HCT116 (cell line): ENCODE measurements at places on chromosomes 2 and 18.

DNA sequence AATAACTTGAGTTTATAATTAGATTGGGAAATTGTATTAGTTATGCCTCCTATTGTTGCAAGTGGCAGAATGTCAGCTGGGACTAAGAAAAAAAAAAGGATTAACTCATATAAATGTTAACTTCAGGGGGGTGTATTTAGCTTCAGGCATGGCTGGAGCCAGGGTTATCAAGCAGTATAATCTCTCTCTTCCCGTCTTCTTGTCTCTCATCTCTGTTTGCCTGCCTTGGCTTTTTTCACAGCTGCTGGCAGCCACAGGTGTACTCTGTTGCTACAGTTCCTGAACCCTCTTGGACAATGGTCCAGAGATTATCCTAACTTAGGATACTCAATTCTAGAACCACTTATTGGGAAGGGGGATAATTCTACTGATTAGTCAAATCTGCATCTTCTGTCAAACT, 370.7 kb upstream of the MEX3C start:
- no peak overlapping the region for H3K27ac ChIP-seq
- no peaks in the 10 kb centered on the region for H3K4me1 ChIP-seq
- no peaks in the 10 kb centered on the region for H3K36me3 ChIP-seq
- no peak for DNase-seq

DNA sequence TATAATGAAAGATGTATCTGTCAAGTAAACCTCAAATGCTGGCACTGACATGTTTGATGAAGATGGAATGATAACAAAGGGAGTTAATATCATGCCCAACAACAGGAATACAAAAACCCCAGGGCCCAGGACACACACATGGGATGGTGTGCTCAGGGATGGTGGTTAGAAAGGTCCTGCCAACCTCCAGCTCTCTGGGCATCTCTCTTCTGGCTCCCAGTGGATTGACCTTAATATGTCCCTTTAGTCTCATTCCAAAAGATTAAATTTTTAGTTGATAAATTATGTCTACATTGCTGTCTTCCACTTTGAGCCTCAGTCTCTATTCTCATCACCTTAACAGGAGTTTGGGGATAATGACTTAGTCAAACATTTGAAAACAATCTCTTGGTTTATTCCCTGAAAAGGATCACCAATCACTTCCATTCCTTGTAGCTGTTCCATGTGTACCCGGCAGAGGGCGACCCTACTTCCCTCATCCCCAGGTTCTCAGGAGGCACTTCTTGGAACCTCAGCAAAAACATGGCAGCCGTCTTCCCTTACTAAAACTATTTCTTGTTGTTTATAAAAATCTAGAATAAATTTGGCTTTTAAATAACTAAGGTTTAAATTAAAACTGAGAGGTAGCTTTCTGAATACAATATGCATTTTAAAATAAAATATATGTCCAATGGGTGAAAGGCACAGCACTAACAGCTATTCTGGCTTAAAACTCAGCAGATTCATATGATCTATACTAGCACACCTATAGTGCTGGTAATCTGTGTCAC, 29.6 kb downstream of the MCEE start:
- no peak overlapping the region for H3K27ac ChIP-seq
- H3K36me3 ChIP-seq: no peaks in the 10 kb centered on the region
- H3K4me1 ChIP-seq: peaks cover 2% of the 10 kb centered on the region; the same call in 1 of the 2 replicates
- no peaks in the 10 kb centered on the region for H3K27me3 ChIP-seq
- DNase-seq: peak; percentile 51

GRCh38 chr2:116517936-116518335, 1296.6 kb upstream of the DDX18 start:
- H3K4me1 ChIP-seq: no peaks in the 10 kb centered on the region
- H3K27ac ChIP-seq: no peak overlapping the region
- no peak overlapping the region for H3K4me3 ChIP-seq
- DNase-seq: no peak
- no peaks in the 10 kb centered on the region for H3K36me3 ChIP-seq

DNA sequence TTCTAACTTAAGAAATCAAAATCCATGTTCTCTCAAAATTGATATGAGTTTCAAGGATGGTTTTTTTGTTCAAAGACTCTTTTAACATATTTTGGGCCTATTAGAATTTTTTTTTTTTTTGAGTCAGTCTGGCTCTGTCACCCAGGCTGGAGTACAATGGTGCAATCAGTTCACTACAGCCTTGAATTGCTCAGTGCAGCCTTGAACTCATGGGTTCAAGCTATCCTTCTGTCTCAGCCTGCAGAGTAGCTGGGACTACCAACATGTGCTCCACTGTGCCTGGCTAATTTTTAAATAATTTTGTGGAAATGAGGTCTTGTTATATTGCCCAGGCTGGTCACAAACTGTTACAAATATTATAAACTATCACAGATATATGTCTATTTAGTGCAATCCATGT, 40.6 kb upstream of the RBMS1 start:
- no peaks in the 10 kb centered on the region for H3K36me3 ChIP-seq
- H3K4me1 ChIP-seq: no peaks in the 10 kb centered on the region
- H3K4me3 ChIP-seq: no peak overlapping the region

DNA sequence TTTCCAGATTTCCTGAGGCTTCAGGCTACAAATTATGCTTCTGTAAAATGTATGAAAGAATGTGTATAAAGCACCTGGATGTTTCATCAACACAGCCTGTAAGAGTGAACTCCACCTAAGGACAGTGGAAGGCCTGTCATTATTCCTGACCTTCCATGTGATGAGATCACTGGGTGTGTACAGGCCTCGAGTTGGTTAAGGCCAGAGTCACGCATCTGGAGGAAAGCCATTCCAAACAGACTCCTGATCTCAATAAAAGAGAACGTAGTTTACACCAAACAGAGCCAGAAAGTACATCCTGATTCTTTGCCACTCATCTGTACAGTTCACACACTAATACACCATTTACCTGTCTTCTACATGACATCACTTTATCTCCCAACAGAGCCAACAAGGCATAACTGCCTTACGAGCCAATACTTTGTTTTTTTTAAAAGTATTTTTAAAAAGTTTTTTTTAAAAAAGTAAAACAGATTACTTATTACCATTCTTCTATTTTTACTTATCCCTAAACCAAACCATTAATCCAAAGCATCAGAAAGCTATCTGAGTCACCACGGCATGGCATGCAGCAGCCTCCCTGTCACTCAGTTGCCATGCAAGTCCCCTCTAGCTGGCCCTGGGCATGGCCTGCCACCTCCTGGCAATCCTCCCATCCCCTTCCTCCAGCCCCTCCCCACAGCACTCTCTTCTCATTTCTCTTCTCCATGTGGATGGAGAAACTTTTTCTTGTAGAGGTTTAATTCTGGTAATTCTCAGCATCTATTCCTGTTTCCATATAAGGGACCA, 78.8 kb upstream of the TFCP2L1 start:
- no peak for DNase-seq
- no peaks in the 10 kb centered on the region for H3K27me3 ChIP-seq
- no peak overlapping the region for H3K4me3 ChIP-seq
- no peak overlapping the region for H3K27ac ChIP-seq

- no peak for DNase-seq
- no peak overlapping the region for H3K27ac ChIP-seq
- no peak overlapping the region for H3K4me3 ChIP-seq
- H3K27me3 ChIP-seq: no peaks in the 10 kb centered on the region
Observed at GRCh38 chr2:201126308-201127151, 10.6 kb downstream of the CFLAR start.

- H3K27me3 ChIP-seq: no peaks in the 10 kb centered on the region
- H3K36me3 ChIP-seq: no peaks in the 10 kb centered on the region
- H3K27ac ChIP-seq: no peak overlapping the region
- H3K4me1 ChIP-seq: peaks cover 12% of the 10 kb centered on the region; the same call in 1 of the 2 replicates
- no peak for DNase-seq
- no peak overlapping the region for H3K4me3 ChIP-seq
Observed at GRCh38 chr2:220509966-220510365, 882.5 kb downstream of the SLC4A3 start.

DNA sequence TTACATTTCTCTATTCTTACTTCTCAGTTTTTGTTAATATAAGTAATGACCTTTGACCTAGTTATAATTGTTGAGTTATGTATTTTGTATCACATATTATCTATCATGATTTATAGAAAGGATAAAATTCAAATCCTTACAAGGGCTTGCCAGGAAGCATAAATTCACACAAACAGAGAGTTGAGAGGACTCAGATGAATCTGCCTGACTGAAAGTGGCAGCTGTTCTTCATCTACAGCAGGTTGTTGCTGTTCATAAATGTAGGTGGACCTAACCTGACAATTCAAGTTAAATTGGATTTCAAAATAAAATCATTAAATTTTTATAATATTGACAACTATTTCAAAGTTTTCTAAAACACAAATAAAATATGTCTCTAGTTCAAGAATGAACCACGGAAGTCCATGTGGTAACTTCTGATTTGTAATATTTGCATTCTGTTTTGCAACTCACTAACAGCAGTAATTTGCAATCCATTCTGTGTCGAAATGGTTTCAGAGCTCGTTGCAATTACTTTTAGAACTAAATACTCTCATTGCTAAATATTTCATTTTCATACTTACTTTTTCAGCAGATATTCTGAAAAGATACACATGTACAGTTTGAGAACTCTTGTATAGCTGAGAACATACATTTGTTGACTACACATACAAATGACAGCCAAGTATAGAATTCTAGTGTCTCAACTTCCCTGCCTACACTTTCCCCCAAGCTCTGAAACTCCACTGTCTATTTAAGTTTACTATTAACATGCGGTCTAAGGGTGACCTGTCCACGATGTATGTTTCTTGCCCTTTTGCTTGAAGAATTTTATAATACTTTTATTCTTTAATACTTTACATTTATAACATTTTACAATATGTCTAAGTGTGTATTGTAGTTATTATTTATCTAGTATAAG, 25.7 kb downstream of the SCN7A start:
- H3K27me3 ChIP-seq: no peaks in the 10 kb centered on the region
- H3K4me1 ChIP-seq: no peaks in the 10 kb centered on the region
- no peaks in the 10 kb centered on the region for H3K36me3 ChIP-seq
- no peak overlapping the region for H3K27ac ChIP-seq
- no peak overlapping the region for H3K4me3 ChIP-seq
- no peak for DNase-seq

GRCh38 chr2:70831861-70832260, 3.8 kb downstream of the CD207 start:
- no peaks in the 10 kb centered on the region for H3K27me3 ChIP-seq
- no peaks in the 10 kb centered on the region for H3K36me3 ChIP-seq
- no peak overlapping the region for H3K4me3 ChIP-seq
- no peak for DNase-seq
- no peak overlapping the region for H3K27ac ChIP-seq
- H3K4me1 ChIP-seq: no peaks in the 10 kb centered on the region

DNA sequence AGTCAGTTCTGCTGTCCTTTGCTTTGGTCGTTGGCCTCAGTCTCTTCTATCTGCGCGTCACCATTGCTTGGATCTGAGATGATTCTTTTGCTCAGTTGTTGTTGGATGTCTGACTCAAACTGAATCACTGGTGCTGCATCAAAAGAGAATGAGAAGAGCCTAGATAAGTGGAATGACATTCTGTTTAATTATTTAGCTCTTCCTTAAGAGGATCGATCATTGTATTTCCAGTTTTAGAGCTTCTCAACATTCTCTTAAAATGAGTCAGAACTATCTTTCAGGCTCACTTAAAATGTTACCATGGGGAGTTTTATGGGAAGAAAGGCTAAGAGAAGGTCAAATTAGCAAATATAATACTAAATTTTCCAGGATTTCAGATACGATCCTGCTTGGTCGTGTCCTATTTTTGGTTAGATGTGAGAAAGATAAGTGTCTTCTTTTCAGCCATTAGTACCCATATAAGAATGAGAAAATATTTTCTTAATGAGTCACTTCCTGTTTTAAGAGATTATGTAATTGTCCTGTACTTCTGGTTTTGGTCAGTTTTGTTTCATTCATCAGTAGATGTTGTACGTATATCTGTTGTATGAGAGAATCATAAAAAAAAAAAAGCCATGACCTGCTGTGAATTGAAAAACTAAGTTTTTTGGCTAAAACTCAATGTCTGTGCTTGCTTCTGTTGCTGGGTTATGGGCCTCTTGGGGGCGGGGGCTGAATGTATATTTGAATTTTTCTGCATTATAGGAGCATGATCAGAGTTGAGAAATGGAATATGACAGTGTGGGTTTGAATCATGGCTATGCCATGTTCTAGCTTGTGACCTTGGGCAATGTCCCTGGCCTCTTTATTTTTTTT, 31.6 kb upstream of the CASP10 start:
- peak overlapping the region; percentile 98 for H3K27ac ChIP-seq
- peaks cover 68% of the 10 kb centered on the region for H3K4me1 ChIP-seq
- peak overlapping the region; percentile 41 for H3K4me3 ChIP-seq
- peak; percentile 86 for DNase-seq
- no peaks in the 10 kb centered on the region for H3K27me3 ChIP-seq

DNA sequence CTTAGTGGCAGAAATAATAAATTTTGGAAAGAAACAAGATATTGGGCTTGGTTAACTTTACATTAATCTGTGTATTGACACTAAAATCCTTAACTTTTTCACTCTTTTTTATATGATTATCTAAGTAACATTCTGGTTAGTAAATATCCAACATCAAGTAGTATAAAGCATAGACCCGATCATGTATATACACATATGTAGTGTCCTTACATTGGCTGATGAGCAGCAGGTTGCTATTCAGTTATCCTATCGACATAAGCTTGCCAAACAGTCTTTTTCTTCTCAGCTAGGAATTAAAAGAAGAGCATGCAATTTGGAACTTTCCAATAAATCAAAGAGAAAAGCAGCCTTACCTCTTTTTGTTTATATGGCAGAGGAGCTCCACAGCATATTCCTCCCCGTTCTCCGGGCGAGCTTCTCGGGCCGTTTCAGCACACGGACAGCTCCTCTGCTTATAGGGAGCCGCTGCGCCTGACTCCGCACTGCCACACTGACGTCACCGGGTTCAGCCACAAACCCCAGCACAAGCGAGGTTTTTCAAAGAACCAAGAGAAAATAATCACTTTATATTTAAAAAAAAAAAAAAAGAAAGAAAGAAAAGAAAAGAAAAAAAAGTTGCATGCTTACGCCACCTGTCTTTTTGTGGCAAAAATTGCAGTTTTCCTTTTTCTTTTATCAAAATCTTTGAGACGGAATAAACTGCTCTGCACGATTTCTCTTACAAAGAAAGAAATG, at the start of gene SCG2:
TSS of gene SCG2 (minus strand) at position 430 of the 735 bp plus-strand sequence. CDS start 3,079 bp downstream, outside the sequence.
- no peaks in the 10 kb centered on the region for H3K27me3 ChIP-seq
- H3K4me1 ChIP-seq: peaks cover 5% of the 10 kb centered on the region; the same call in 1 of the 2 replicates
- peak within 1 kb of the TSS; percentile 46 for H3K4me3 ChIP-seq
- H3K27ac ChIP-seq: no peak within 1 kb of the TSS

- H3K4me1 ChIP-seq: no peaks in the 10 kb centered on the region
- no peaks in the 10 kb centered on the region for H3K36me3 ChIP-seq
- DNase-seq: peak; percentile 10
- H3K4me3 ChIP-seq: no peak overlapping the region
Observed at GRCh38 chr2:137888845-137889244, 75.4 kb upstream of the HNMT start.
